ENCODE measurements at places on chromosomes 7 and 10. TPM values are rescaled to one million over a fixed set of nuclear protein-coding genes. Genes with fewer than 3 reads are reported as not detected.

Gene EDRF1
- total RNA-seq = 23.2 TPM

Gene SLC39A12
- not detected for total RNA-seq

Gene KLLN
- 0.46 TPM for total RNA-seq

Gene TET1
- total RNA-seq = 20.4 TPM

Gene LHPP
- 18.8 TPM for total RNA-seq

Gene MYL7
- total RNA-seq = not detected

Gene NEBL
- 0.30 TPM for total RNA-seq

Gene AGK
- 24.8 TPM for total RNA-seq

Gene FUOM
- 24.0 TPM for total RNA-seq

Gene FOXI2
- not detected for total RNA-seq

Gene CPA5
- total RNA-seq = 0.51 TPM
